ENCODE measurements at places on chromosomes 3 and 15. TPM values are rescaled to one million over a fixed set of nuclear protein-coding genes. Genes with fewer than 3 reads are reported as not detected.

KCNMB3 gene
- 1.5 TPM for total RNA-seq

SCN11A gene
- total RNA-seq = under 0.01 TPM

GOLGA6A gene
- total RNA-seq = not detected

MESD gene
- 13.8 TPM for total RNA-seq

GABRB3 gene
- total RNA-seq = 2.3 TPM

XCR1 gene
- total RNA-seq = 0.12 TPM

GNAT1 gene
- total RNA-seq = not detected

GOLGA6D gene
- total RNA-seq = not detected

COX17 gene
- total RNA-seq = 24.9 TPM

LRRC31 gene
- total RNA-seq = not detected

FAM174B gene
- total RNA-seq = 5.9 TPM

RAB5A gene
- total RNA-seq = 91.4 TPM

PIK3CB gene
- total RNA-seq = 36.2 TPM

TMEM207 gene
- not detected for total RNA-seq

MYZAP gene
- total RNA-seq = 36.0 TPM

RTP4 gene
- 0.38 TPM for total RNA-seq

CCDC191 gene
- total RNA-seq = 1.0 TPM

AGTR1 gene
- 1.1 TPM for total RNA-seq

FBXO22 gene
- total RNA-seq = 5.6 TPM

TRIM42 gene
- not detected for total RNA-seq

EOGT gene
- 8.3 TPM for total RNA-seq

C3orf70 gene
- total RNA-seq = 1.9 TPM

UPK1B gene
- 4.0 TPM for total RNA-seq

MEIS2 gene
- 6.6 TPM for total RNA-seq

PLA2G4E gene
- total RNA-seq = 9.7 TPM

SH3BP5 gene
- 33.8 TPM for total RNA-seq

CPN2 gene
- total RNA-seq = not detected

NEK10 gene
- total RNA-seq = 12.4 TPM

ZCWPW2 gene
- total RNA-seq = 0.95 TPM

CAMK2N2 gene
- total RNA-seq = not detected

PAK6 gene
- 35.6 TPM for total RNA-seq

PPP1R14D gene
- not detected for total RNA-seq

SLC9C1 gene
- not detected for total RNA-seq

INSYN1 gene
- 0.38 TPM for total RNA-seq

P2RY1 gene
- 24.7 TPM for total RNA-seq

IGF1R gene
- 54.8 TPM for total RNA-seq

ROPN1 gene
- not detected for total RNA-seq

VGLL3 gene
- total RNA-seq = 0.30 TPM

All from esophagus squamous epithelium (tissue), 5 donors.